Suprapubic skin (tissue), 4 donors: ENCODE measurements at places on chromosomes 5 and 9.

GRCh38 chr5:130479045-130479804, 575.0 kb downstream of the CHSY3 start:
- no peak for DNase-seq

- no peak for DNase-seq
These were observed 27.6 kb upstream of the HMCN2 start for GRCh38 chr9:130237763-130238524.

- peak; percentile 85 for DNase-seq
These were observed 2.9 kb upstream of the IL17B start for GRCh38 chr5:149381986-149382338.

GRCh38 chr5:37565062-37565670, 186.0 kb downstream of the WDR70 start:
- no peak for DNase-seq

- DNase-seq = no peak
These were observed 142.1 kb upstream of the POU5F2 start for GRCh38 chr5:93883459-93883858.

DNA sequence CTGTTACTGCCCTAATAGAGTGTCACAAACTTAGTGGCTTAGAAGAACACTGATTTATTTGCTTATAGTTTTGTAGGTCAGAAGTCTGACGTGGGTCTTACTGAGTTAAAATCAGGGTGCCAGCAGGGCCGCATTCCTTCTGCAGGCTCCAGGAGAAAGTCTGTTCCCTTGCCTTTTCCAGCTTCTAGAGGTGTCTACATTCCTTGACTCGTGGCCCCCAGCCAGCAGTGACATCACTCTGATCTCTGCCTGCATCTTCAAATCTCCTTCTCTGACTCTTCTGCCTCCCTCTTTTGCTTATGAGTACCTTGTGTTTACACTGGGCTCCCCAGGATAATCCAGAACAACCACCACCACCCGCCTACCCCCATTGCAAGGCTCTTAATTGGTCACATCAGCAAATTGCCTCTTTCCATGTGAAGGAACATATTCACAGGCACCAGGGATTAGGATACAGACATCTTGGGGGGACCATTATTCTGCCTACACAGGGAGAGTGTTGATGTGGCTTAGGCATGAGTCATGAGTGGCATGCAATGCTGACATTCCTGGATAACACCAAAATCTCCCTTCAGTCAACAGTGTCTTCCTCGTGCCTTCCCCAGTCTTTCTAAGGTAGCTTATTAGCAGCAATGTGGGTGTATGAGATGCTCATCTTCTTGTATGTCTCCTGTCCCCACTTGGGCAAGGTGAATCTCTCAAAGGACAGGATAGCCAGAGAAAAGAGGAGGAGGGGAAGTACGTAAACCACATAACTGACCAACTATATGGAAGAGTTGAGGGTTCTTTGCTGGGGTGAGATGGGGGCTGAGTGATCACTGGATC, 24.4 kb downstream of the CYFIP2 start:
- no peak for DNase-seq

DNA sequence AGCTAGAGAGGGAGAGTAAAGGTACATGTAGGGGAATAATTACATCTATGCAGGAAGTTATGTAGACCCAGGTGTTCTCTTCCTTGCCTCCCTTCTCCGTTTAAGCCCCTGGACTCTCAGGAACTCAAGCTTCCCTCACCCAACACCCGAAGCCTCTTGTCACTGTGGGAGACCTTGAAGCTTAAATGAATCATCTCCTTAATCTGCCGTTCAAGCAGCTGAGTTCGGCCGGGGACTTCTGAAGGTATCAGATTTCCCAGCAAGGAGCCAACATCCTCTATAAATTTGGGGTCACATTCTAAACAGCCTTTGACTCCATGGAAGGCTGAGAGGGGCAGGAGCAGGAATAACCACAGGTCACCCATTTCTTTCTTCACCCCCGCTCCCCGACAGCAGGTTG, 412 bp downstream of the IZUMO3 start:
- no peak for DNase-seq
